ENCODE measurements at places on chromosomes 3 and 15.
A peak's percentile ranks its signal among the peaks of the same experiment; 100 is the strongest.

- no peak for DNase-seq
These were observed 157.9 kb downstream of the FAM43A start for GRCh38 chr3:194843556-194843955.

GRCh38 chr3:72791161-72791560 is 57.1 kb downstream of the SHQ1 start:
- no peak for DNase-seq

GRCh38 chr15:77622209-77622933 is 10.3 kb downstream of the LINGO1 start:
- DNase-seq = no peak

- DNase-seq = no peak
These were observed 64.2 kb upstream of the GLCE start for GRCh38 chr15:69096196-69096595.

- DNase-seq = no peak
These were observed 2.1 kb upstream of the PTPRG start for GRCh38 chr3:61559136-61559731.

- no peak for DNase-seq
These were observed 58.8 kb upstream of the GOLGA8A start for GRCh38 chr15:34496207-34496995.

GRCh38 chr3:71062037-71062932 is 521.2 kb downstream of the FOXP1 start:
- no peak for DNase-seq

DNA sequence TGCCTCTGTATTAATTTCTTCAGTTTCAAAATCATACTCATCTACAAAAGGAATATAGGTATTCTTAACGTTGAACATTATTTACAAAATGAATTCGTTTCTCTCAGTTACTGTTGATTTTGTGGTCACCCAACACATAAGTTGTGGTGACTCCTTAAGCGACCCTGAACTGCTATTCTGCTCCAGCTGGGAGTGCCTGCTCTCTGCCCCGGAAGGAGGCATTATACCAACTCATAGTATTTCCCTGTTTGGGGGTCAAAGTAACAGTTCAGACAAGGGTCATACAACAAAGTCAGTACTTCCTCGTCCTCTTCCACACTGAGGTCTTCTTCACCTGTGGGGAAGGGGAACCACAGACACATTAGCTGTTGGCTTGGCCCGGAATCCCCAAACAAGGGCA is 75.7 kb upstream of the FAM3D start:
- DNase-seq = no peak

GRCh38 chr3:175535351-175535750 is 676.2 kb downstream of the NAALADL2 start:
- DNase-seq = no peak

- no peak for DNase-seq
These were observed 48.7 kb downstream of the SETMAR start for GRCh38 chr3:4351872-4352271.

DNA sequence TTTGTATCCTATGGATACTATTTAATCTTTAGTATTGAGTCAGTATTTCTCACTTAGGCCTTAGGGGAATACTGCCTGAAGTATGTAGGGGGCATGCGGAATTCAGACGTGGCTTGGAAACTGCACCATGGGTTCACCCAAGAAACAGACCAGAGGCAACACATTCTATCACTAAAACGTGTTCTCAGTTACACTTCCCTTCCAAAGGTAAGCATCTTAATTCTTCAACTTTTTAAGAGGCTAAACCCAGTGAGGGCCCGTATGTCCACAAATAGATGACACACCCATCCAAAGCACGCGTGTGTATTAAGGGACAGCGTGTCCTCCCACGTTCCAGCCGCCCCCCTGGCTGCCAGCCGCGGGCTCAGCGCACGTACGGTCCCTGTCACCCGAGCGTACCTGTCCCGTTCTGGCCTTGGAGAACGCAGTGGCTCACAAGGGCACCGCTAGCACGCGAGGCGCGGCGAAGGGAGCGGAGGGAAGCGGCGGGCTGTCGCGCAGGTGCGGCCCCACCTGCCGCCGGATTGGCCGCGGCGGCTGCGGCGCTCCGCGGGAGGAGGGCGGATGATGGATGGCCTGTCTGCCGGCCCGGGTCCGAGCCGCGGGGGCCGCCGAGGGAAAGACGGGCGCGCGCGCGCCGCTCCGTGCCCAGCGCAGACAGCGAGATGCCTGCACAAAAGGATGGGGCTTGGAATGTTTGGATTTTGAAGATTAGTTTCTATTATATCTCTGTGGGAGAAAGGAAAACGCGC is 1003.9 kb upstream of the NR2F2 start:
- no peak for DNase-seq

DNA sequence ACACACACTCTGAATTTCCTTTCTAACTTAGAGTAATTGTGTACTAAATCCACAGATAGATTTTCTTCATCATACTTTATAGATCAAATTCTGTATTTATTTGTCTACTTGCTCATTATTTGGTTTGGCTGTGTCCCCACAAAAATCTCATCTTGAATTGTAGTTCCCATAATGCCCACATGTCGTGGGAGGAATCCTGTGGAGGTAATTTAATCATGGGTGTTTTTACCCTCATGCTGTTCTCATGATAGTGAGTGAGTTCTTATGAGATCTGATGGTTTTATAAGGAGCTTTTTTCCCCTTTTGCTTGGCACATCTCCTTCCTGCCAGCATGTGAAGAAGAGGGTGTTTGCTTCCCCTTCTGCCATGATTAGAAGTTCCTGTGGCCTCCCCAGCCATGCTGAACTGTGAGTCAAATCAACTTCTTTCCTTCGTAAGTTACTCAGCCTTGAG is 198.3 kb upstream of the TGFBR2 start:
- no peak for DNase-seq

DNA sequence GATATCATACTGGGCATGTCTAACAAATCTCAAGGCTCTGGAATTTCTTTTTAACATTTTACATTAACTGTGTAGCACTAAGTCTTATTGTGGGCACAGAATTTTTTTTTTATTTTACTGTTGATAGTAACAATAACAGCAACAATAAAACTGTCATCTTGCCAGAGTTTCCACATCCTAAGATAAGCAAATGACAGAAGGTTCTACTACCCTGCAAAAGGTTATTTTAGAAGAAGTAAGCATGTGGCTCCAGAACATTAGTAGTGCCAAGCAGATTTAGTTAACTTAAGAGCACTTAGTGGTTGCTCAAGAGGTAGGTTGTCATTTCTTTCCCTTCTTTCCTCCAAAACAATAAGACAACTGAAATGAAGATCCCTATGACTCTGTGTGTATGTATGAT is 743.0 kb upstream of the CBLB start:
- no peak for DNase-seq

GRCh38 chr3:42177068-42177800 is 86.1 kb downstream of the TRAK1 start:
- no peak for DNase-seq

DNA sequence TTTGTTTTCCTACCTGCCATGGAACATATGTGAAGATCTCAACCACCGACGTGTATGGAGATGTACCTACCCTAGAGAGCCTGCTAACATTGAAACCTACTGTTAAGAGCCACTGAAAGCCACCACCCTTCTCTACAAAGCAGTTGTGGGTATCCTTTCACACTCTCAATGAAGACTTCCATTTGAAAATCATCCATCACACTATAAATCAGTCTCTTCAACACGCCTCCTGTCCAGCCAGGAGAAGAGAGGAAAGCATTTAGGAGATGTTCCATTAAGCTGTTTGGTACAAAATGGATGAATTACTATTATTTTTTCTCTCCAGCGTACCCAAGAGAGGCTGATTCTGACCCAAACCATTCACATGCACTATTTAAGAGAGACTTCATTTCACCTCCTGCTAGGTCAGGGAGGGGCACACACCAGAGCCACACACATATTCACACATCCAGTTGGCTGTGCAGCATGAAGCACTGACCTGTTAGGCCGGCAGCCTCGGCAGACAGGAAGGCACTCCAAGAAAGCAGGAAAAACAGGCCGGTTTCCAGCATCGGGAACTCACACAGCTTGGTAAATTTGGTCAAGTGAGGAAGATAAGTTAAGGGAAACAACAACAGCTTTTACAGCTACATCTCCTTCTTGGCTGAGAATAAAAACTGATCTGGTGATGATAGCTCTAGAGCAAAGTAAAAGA is 274.5 kb downstream of the SLC9A9 start:
- no peak for DNase-seq

DNA sequence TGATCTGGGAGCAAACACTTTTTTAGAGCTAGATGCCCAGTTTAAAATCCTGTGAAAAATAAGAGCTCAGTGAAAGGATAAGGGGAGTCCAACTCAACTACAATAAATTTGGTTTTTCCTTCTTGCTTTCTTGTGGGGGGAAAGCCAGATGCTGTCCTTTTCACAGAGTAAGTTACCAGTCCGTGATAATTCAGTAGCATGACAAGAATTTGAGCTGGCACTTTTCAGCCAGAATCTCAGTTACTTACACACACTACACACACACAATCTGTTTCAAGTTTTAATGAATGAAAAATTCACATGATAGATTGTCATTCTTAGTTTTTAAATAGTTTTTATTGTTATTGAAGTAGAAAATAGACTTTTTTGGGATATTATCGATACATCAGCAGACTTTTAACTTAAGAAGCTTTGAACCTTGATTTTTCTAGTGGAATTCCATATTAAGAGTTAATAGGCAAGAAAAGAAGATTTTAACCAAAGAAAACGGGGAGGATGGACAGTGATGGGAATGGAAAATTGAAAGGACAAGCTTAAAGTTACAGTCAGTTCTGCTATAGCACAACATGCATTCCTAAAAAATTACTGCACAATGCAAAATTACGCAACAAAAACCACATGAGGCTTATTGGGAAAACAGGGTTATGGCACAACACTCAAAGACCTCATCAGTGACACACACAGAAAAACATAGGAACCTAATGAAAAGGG is 47.0 kb downstream of the PSMD6 start:
- DNase-seq = peak; percentile 85

GRCh38 chr15:91534976-91535375 is 318.5 kb upstream of the SLCO3A1 start:
- no peak for DNase-seq

- DNase-seq = no peak
These were observed 1.6 kb upstream of the RNU6-1 start for GRCh38 chr15:67841513-67841762.

- peak; percentile 93 for DNase-seq
These were observed 309.9 kb upstream of the THBS1 start for GRCh38 chr15:39270934-39271333.

- peak; percentile 43 for DNase-seq
These were observed 58.7 kb downstream of the CHSY1 start for GRCh38 chr15:101193120-101193644.

GRCh38 chr3:80159990-80160506 is 392.2 kb upstream of the ROBO1 start:
- no peak for DNase-seq

- no peak for DNase-seq
These were observed 140.9 kb downstream of the CHSY1 start for GRCh38 chr15:101110681-101111569.

DNA sequence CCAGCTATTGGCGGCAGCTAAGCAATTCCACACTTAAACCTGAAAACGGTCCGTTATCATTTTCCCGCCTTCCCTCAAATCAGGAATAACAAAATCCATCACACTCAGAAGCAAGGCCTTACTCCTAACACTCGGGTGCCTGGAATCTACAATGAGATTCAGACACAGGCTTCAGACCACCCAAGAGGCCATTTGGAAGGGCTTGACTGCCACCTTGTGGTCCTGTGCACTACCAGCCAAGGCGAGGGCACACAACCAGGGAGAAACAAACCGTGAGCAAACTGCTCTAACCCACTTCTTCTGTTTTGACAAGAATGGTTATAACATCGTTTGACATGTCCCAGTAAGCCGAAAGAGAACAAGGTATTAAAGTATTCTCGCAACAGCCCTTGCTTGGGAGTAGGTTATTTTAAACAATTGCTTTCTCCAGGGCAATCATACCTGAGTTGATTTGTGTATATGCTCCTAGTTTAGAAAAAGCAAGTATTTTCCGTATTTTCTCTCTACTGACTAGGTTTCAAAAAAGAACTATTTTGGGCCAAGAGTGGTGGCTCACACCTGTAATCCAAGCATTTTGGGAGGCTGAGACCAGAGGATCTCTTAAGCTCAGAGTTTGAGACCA is 40.1 kb upstream of the TAFA4 start:
- peak; percentile 65 for DNase-seq

DNA sequence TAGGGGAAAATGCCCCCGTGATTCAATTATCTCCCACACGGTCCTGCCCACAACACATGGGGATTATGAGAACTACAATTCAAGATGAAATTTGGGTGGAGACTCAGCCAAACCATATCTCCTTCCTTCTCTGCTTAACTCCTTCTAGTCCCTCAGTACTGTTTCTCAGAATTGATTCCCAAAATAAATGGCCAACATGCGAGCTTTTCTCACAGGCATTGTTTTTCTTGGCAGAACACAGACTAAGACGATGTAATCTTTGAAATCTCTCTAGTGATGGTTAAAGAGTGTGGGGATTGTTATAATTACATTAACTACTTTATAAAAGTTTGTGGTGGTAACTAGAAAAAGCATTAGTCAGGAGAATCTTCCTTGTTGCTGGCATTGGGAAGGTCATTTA is 366.5 kb downstream of the LPP start:
- no peak for DNase-seq

- no peak for DNase-seq
These were observed 37.0 kb downstream of the PARP16 start for GRCh38 chr15:65249641-65250040.

DNA sequence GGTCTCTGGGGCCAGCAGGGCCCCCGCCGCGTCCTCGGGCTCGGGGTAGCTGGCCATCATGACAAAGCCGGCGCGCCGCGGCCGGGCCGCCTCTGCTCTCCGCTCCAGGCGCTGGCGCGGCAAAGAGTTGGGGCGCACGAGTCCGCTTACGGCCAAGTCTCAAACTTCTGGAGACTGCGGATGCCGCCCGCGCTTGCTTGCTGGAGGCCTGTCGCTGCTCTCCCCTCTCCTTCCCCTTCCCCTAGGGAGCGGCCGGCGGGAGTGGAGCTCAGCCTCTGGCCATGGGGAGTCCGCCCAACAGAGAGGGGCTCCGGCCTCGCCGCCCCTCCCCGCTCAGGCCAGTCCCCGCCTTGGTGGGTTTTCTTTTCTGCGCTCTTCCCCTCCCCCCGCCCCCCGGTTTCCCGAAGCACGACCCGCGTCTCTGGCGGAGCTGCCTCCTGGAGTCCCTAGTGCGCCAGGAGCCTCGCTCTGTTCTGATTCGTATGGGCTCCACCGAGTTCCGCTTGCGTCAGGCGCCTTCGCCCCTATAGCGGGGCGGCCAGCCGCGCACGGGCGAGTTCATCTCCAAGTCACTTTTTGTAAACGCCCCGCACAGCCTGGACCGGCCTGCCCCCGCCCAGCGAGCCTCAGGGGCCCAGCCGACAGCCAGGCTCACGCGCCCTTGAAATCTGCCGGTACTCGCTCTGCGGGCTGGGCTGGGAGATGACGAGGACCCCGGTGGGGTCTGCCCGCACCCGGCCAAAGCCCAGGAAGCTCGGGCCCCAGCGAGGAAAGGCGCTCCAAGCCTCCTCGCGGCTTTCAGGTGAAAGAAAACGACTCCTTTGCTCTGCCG is at the start of the genes FOXL2 and FOXL2NB:
FOXL2 (minus strand) TSS at position 475 of the 832 bp plus-strand sequence; CDS start at position 60, 415 bp downstream.
FOXL2NB (plus strand) TSS at position 555 of the 832 bp plus-strand sequence; CDS start at position 703, 148 bp downstream.
- peak; percentile 87 for DNase-seq

- DNase-seq = no peak
These were observed 113.7 kb downstream of the LRIG1 start for GRCh38 chr3:66386925-66387650.

- DNase-seq = peak; percentile 83
These were observed 1.5 kb upstream of the FAM131A start for GRCh38 chr3:184335661-184336546.

GRCh38 chr15:66069751-66070150 is 183.8 kb downstream of the MEGF11 start:
- no peak for DNase-seq

All from AG08395 (cell line).